NCI-H2081 (cell line): ENCODE measurements at places on chromosomes 4 and X.

- no peak for DNase-seq
Measured at GRCh38 chrX:21700275-21700674, 42.1 kb upstream of the KLHL34 start.

DNA sequence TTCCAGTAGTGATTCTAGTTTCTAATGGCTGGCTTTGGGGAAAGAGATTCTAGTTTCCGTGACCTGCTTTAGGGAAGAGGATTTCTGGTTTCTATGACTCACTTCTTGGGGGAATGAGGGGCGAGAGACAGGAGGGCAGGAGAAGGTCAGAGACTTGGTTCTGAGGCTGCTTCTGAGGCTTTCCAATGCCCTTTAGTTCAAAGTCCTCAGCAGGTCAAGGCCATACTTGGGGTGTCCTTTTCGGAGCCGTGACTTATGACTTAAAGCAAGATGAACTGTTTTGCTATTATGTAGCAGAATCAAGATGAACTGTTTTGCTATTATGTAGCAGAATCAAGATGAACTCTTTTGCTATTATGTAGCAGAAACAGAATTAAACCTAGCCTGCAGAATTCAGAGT is 52.2 kb upstream of the TLR3 start:
- no peak for DNase-seq

- DNase-seq, result no peak
Measured at GRCh38 chrX:150856101-150856500, 42.4 kb downstream of the CD99L2 start.

DNA sequence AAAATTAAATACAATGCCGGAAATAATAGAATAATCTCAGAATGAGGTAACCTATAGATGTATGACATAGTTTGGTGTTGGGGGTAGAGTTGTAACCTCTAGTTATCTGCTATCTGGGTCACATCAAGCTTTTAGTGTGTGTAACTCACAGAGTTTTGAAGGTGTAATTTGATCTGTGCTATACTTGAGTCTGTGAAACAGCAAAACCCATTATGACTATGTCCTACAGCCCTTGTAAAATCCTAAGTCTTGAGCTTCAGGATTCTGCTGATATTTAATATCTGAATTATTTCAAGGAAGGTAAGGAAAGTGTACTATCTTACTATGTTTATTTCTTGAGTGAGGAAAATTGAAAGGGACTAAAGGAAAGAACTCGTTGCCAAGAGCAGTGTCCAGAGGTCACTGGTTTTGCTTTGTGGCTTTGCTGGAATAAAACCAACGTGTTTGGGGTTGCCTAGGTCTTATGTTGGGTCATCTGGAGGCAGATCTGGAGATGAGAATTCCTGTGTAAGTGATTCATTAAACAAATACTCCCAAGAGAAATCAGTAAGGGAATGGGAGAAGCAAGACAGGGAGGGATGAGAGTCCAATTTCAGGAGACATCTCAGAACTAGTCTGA is 107.8 kb upstream of the CBLL2 start:
- DNase-seq, result no peak

DNA sequence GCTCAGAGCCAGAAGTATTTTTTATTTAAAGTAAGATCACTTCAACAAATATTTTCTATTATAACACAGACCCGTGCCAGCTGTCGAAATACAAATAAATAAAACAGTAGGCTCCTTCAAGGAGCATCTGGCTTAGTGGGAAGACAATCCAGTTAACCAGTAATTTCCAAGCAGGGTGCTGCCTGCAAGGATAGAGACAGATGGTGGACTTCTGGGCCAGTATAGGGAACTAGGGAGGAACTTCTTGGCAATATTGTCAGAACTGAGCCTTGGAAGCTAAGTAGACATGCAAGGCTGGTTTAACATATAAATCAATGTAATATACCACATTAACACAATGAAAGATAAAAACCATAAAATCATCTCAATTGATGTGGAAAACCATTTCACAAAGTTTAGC is 17.0 kb upstream of the MTMR1 start:
- no peak for DNase-seq

DNA sequence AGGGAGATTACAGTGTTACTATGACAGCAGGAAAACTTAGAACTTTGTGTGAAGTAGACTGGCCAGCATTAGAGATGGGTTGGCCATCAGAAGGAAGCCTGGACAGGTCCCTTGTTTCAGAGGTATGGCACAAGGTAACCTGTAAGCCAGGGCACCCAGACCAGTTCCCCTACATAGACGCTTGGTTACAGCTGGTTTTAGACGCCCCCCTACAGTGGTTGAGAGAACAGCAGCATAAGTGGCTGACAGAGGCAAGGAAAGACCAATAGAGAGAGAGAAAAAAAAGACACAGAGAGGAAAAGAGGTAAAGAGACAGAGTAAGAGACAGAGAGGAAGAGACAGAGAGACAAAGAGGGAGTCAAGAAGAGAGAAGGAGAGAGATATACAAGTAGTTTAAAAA is 144.5 kb downstream of the GC start:
- DNase-seq, result no peak

DNA sequence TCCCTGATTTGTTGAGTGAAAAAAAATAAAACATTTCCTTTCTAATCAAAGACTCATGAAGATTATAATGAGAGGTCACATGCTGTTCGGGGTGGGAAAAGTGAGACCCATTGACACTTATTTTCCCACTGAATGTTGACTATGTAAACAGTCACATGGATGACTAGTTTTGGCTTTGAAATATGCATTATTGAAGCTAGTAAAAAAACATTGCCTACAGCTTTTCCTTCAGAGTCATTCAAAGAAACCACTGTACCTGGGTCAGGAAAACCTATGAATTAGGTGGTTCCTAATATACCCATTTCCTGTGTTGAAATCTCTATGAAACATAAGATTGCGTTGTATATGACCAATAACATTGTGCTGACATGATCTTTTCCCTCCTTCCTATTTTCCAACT is 251.2 kb downstream of the CFAP299 start:
- peak; percentile 35 for DNase-seq

GRCh38 chr4:152104901-152105357 is 344.1 kb upstream of the GATB start:
- no peak for DNase-seq

DNA sequence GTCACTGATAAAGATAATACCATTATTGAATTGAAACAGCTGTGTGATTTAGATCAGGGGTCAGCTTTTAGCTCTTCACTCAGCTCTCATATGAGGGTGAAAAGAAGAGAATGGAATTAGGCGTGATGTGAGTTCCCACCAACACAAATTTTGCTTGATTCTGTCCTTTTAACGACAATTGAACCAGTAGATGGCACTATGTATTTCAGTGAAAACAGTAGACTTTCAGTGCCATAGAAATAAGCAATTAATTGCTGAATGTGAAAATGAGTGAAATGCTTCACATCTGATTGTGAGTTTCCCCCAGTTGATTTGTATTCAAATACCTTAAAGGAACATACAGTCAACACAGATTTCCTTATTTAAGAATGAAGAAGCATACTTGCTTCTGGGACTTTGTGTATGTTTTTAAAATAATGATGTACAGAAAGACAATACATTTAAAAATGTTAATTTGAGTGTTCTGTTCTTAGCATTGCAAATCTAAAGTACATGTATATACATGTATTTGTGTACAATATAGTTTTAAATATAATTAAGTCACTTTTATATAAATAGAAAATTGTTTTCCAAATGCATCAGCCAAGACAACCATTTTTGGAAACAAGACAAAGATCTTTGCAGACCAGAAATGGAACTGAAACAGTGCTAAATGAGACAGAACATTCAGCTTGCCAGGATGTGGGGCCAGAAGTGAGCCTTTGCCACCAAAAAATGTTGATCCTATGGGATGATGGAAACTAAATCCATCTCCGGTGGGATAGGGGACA is 178.8 kb downstream of the SNCA start:
- no peak for DNase-seq

- no peak for DNase-seq
Measured at GRCh38 chrX:17944833-17945497, 83.9 kb upstream of the RAI2 start.

GRCh38 chr4:176393306-176394013 is 73.7 kb downstream of the SPCS3 start:
- no peak for DNase-seq

DNA sequence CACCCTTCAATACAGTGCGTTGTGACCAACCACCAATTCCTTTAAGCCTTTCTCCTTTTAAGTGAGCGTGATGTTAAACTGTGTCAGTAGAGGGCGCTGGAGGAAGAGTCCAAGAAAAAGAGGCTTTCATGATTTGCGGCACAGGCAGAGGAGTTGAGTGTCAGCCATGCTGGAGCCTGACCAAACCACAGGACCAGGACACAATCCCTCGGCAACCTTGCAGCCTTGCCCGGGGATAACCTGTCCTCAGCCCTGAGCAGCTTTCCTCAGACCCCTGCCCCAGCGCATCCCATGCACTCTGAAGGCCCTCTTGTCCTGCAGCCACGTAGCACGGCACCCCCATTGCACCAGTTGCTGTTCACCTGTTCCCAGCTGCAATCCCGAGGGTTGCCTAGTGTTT is 53.5 kb upstream of the SMIM31 start:
- DNase-seq, result no peak

DNA sequence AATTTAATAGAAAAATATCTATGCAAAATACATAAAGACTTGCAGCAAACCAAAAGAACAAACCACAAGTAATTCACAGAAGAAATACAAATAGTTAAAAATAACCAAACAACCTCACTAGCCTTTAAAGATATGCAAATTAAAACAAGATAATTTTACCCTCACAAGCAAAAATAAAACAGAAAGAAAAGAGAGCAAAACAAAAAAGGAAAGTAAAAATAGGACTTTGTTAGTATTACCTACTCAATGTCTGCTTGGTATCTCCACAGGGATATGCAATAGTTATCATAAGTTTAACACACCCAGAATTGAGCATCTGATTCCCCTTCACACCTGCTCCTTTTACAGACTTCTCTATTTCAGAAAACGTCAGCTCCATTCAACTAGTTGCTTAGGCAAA is 737.5 kb upstream of the MAGEB2 start:
- DNase-seq, result no peak

- no peak for DNase-seq
Measured at GRCh38 chrX:120732879-120733278, 103.0 kb upstream of the C1GALT1C1 start.
